M059J (cell line): ENCODE measurements at places on chromosomes 3 and 15. TPM values are rescaled to one million over a fixed set of nuclear protein-coding genes. Genes with fewer than 3 reads are reported as not detected.

Gene CCR9
- not detected in 2 replicates for total RNA-seq

DNA sequence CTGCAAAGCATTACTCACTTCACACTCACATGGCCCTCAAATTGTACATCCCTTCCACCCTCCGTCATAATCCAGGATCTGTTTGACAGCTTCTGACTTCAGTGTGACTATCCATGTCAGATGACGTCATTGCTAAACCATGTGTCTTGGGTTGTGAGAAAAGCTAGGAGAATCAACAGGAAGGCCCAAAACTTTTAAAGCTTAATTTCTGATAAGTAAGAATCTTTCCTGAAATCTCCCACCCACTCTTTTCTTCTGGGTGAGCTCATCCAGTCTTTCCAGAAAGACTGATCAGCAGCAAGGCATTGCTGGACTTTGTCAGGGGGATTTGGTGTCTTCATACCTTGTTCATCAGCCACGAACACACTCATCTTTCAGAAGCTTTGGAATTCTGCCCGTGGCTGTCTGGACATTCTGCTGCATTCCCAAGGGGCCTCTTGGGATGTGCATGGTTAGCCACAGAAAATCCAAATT is 11.5 kb upstream of the LMCD1 start:
- peak; percentile 88 for DNase-seq

DNA sequence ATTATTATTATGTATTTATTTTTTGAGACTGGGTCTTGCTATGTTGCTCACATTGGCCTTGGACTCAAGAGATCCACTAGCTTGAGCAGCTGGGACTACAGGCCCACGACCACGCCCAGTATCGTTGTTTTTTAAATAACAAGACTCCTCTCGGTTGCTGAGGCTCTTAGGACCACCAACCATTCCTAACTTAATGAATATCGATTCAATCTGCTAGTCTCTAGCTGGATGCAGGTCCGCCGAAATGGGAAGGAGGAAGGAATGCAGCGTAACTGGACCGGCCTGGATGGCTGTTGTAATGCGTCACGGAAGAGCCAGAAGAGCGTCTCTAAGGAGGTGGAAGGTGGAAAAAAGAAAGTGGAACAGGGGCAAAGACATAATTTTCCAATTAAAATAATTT is 1.7 kb downstream of the ANXA2 start:
- no peak for DNase-seq

GRCh38 chr3:23402728-23403492 is 199.8 kb downstream of the UBE2E2 start:
- peak; percentile 33 for DNase-seq

DNA sequence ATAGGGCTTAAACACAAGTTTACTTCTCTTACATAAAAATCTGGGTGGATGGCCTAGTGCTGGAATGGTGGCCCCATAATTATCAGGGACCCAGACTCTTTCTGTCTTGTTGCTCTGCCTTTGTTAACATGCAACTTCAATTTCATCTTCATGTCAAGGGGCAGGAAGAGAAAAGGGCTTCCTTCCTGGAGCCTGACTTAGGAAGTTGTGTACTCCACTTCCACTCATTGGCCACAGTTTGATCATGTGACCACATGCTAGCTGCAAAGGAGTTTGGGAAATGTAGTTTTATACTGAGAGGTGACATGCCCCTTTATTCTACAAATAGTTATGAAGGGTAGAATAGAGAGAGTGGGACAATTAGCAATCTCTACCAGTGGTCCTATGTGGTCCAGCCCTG is 39.3 kb downstream of the RHCG start:
- peak; percentile 44 for DNase-seq

DNA sequence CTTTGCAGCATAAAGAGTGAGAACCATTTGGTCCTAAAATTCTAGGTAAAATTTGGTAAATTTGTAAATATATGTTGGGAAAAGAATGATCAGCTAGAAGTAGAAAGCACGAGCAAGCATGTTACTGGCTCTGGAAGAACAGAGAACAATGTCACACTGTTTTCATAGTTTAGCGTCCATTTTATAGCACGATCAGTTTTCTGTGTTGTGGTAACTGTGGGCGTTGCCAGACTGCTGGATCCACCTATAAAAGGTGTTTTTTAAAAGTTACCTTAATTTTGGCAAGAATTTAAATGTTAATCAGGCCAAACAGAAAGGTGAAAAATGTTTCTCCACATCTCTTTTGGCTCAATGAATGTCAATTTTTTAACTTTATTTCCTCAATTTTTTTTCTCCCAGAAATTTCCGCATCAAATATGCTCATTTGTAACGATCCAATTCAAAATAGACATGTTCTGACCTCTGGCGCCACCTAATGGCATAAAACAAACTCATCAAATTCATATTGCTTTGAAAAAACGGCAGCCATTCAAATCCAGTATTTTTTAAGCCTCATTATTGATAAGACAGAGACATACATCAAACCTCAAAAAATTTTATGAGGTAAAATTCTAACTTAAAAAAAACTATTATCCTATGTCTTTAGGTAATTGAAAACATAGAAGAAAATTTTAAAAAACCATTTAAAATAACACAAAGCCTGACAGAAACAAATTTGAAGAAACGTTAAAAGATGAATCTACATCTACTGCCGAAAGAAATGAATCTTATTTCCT is 5.5 kb upstream of the GP5 start:
- DNase-seq: peak; percentile 55

- no peak for DNase-seq
These were observed 54.7 kb downstream of the FOXP1 start for GRCh38 chr3:71528816-71529215.

Gene GABRR3
- not detected in 2 replicates for total RNA-seq

GRCh38 chr15:29102911-29103823 is 166.5 kb downstream of the NSMCE3 start:
- DNase-seq: peak; percentile 8

DNA sequence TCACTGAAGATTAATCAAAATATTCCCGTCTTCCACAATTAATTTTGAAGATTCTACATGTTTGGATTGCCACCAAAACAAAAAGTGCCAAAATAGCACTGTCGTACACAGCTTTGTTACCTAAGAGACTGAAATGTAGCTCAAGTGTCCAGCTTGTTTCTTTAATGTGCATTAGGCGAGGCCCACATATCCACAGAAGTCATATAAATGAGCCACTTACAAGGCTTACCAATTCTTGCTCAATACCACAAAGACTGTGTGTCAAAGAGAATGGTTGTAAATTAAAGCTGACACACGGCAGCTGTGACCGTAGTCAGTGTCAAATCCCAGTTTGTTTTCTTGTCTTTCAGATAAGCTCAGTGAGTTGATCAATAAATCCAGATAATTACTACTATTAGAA is 639.4 kb upstream of the TBL1XR1 start:
- peak; percentile 56 for DNase-seq

Gene SH3GL3
- total RNA-seq: 0.27 TPM in 1 of 2 replicates, not detected in the other

DNA sequence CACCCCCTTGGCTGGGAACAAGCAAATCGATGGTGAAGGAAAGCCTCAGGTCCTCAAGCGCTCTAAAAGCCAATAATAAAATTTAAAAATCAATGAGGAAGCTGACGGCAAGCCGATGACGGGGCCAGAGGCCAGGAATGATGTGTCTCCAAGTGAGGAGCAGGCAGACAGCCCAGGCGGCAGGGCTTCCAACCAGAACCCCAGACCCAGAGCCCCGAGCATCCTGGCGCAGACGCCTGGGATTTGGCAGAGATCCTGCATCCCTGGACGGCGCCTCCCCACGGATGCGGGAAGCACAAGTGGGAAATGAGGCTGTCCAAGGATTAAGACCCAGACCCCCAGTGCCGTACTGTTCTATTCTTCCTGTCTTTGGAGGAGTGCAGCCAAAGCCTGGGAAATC is 123.0 kb upstream of the PROK2 start:
- DNase-seq: no peak

DNA sequence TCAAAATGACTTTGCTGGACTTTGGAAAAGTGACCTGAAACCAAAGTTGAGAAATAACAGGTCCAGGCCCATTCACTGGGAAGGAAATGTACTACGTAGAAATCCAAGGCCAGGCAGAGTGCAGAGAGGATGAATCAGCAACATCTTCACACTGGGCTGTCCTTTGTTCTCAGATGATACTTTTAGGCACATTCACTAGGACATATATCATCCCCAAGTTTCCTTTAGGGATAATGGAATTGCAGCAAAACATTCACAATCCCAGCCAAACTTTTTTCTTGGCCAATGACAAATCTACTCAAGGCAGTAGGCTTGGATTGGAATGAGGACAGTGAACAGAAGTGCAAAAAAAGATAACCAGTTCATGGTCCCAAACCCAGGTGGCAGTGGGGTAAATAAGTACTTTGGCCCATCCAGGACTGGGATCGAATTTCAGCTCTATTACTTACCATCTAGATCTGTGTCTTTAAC is 75.1 kb downstream of the CLDN11 start:
- DNase-seq: peak; percentile 67

GRCh38 chr3:157544501-157545130 is 41.4 kb upstream of the VEPH1 start:
- no peak for DNase-seq

Gene HIGD2B
- total RNA-seq: 0.20 TPM in 1 of 2 replicates, not detected in the other

GRCh38 chr3:16174976-16175901 is 759 bp downstream of the GALNT15 start:
- DNase-seq: no peak

Gene TFG
- total RNA-seq: 175 and 189 TPM in 2 replicates

Gene PDCD10
- 97.1 and 140 TPM in 2 replicates for total RNA-seq

DNA sequence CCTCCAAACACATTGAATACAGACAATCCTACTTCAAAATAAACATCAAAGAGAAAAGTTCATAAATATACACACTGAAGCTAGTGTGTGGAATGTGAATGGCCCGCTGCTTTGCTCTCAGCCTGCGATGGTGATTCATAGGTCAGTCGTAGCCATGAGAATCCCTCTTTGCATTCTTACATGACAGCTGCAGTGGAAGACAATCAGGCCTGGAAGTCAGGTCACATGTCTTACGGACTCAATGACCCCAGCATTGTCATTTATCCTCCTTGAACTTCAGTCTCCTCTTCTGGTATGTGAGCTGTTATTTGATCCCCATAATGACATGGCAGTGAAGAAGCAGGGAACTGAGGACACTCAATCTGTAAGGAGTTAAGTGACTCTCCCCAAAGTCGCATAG is 217.8 kb upstream of the EOMES start:
- DNase-seq: peak; percentile 6

GRCh38 chr3:71063773-71064290 is 519.7 kb downstream of the FOXP1 start:
- DNase-seq: peak; percentile 50

Gene ARHGEF26
- 4.1 and 5.8 TPM in 2 replicates for total RNA-seq

DNA sequence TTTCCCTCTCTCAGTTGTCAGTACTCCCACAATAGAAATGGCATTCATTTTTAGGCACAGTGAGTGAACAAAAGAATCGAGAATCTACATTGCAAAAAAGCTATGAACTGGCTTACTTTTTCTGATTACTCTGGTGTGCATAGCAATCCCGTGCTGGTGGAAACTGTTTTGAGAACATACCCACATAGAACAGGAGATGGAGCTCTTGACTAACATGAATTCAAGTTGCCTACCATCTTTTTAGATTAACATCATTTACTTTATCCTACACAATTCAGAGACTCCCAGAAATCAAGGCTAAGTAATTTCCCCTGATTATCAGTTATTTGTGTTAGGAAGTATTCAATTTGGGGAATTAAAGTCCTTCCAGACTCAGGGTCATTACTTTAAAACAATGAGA is 326.6 kb downstream of the ARPP21 start:
- peak; percentile 31 for DNase-seq

- no peak for DNase-seq
These were observed 20.1 kb upstream of the CGNL1 start for GRCh38 chr15:57356178-57356577.

- peak; percentile 8 for DNase-seq
These were observed 19.4 kb upstream of the ACAP2 start for GRCh38 chr3:195462308-195462610.

- DNase-seq: peak; percentile 13
These were observed 1.3 kb downstream of the PLCH1 start for GRCh38 chr3:155743606-155744005.
